ENCODE measurements at places on chromosomes 5 and 9.

- DNase-seq = no peak
Measured at GRCh38 chr9:4798281-4799032, 5.7 kb downstream of the RCL1 start.

DNA sequence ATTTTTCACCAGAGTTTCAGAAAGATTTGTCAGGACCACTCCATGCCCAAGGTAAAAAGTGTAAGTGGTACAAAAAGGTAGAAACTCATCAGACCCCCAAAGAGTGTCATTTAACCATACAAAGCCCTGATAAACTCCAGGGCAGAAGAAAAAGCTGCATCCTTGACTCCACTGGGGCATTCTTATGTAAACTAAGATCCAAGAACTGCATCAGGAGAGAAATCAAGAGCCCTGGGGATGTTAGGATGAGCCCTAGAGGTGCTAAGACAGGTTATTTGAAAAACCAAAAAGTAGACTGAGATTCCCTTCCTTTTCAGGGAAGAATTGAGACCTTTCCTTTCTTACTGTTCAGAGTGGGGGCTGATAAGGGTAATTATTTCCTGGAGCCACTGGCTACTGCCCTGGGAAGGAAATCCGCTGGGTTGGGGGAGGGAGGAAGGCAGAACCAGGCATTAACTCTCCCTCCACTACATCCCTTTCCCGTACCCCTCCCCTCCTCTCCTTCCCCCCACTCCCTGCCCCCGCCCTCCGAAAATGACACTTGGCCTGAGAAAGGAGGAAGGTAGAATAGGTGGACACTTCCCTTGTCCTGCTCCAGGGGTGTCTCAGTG, 54.7 kb downstream of the FXN start:
- no peak for DNase-seq

- no peak for DNase-seq
Measured at GRCh38 chr9:87008667-87009066, 61.4 kb upstream of the GAS1 start.

- DNase-seq = no peak
Measured at GRCh38 chr5:96157077-96157780, 195.6 kb upstream of the ELL2 start.

- no peak for DNase-seq
Measured at GRCh38 chr5:110377943-110378342, 348.5 kb downstream of the TMEM232 start.

DNA sequence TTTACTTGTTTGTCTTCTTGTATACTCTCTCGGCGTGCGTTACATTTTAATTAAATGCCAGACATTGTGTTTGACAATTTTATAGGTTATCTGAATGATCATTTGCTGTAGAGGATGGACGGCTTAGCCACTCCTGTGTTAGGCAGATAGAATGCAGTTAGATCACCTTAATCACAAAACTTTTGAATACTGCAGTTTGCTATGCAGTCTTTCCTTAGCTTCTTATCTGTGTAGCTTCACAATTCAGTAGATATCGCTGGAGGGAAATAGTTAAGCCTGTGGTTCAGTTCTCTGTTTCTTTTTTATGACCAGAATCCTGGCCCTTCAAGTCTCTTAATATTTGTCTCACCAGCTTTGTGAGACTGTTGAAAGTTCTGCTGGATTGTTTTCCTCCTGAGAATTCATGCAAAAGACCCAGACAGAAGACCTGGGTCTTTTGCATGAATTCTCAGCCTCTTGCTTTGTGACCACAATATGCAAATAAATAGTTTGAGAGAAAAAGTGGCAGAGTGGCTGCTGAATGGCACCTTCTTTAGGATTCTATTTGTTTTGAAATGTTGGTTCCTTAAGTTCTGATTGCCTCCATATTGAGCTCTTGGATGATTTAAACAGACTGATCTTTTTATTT, 40.2 kb downstream of the RASA1 start:
- DNase-seq = no peak

DNA sequence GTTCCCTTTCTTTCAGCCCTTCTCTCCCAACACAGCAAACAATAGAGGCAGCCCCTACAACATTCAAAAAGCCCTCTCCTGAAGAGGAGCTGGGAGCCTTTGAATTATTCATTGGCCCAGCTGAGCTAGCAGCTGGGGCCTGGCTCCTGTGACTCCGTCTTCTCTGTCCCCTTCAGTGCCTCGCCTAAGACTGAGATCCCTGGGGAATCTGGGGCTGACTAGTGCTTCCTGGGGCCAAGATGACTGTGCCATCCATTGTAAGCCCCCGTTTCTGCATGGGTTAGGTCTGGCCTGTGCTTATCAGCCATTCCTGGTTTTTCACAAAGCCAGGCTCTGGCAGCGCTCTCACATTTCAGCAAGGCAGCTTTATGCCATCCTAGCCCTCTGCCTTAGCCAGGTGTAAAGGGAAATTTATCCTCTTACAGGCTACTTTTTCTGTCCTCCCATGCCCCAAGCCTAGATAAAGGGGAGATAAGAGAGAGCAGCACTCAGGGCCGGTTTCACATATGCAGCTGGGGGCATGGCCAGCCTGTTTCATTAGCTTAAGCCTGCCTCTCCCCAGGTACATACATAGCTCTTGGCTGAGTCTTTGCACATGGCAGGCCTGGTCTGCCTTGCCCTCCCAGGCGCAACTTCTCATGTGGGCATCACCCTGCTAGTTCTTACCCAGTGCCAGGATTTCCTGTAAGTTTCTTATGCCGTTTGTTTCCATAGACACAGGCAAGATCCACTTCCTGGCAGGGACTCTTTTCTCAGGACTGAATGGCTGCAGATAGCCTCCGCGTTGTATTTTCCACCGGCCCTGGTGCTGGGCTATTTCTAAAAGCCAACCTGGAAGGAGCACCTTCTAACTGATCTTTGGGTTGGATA, 15.8 kb downstream of the PTPA start:
- DNase-seq = no peak

DNA sequence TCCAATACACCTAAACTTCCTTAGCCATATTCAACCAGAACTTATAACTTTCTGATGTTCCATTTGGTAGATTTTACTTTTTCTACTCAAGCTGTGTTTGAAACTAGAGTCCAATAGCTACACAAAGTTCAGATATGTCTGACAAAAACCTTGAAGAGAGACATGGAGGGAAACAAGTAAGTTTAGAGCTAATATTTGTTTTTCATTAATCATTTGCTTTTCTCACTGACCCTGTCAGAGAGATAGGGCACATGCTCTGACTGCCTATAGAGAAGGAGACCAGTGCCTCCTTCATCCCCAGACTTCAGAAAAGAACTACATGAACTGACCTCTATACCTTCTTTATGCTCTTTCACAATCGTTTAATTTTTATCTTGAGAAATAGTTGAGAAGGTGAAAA, 157.0 kb upstream of the PPP1R2B start:
- DNase-seq = no peak

- no peak for DNase-seq
Measured at GRCh38 chr5:125152044-125152443, 405.6 kb upstream of the ZNF608 start.

DNA sequence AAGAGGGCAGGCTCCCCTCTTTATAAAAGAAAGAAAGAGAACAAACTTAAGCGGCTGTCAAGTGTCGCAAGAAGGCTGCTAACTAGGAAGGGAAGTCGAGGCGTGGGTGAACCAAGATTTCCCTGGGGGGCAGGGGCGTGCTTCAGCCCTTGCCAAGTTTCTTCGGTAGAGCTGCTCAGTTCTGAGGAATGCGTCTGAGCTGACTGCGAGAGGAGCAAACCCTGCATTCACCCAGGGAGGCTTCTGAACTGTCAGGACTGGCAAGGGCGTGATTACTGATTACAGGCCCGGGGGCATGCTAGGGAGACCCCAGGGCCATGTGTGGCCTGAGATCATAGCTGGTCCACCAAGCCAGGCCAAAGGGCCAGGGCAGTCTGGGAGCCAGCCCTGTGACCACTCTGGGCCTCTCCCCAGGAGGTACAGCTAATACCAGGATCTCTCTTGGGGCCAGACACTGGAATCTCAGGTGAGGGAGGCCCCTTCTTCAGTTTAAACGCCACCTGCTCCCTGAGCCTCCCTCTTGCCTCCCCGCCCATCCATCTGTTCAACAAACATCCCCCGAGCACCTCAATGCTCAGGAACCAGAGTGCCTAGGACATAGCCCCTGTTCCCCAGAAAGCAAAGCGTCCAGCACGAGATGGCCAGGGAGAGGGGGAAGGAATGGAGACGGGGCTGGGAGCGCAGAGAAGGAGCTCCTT, 30.9 kb downstream of the SARDH start:
- no peak for DNase-seq

GRCh38 chr9:131329241-131329641, 39.7 kb downstream of the PLPP7 start:
- DNase-seq = no peak

DNA sequence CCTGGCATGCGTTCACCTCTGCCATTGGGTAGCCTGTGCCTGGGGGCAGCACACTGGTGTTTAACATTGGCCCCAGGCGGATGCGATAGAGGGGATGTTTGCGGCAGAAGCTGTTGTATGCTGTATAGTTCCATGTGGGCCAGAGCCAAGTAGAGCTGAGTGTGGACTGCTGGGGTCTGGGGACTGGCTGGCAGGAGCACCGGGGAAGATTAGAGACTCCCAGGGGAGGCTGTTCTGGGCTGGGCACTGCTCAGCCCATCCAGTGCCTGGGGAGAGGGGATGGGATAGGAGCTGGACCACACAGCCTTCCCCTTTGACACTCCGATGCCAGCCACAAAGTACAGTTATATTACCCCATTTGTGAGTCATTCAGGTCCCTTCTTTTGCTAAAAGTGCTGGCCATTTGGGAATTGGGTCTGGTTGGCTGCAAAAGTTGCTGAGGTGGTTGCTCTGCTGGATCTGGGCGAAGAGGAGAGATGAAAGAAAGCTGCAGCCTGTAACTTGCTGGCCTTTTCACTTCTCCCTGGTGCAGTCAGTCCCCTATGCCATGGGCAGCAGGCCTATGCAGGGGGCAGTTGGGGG, 73.8 kb downstream of the RGS3 start:
- no peak for DNase-seq

GRCh38 chr9:95572381-95573151, 55.8 kb upstream of the PTCH1 start:
- DNase-seq = no peak

- DNase-seq = no peak
Measured at GRCh38 chr5:171597946-171598640, 178.6 kb downstream of the FGF18 start.

DNA sequence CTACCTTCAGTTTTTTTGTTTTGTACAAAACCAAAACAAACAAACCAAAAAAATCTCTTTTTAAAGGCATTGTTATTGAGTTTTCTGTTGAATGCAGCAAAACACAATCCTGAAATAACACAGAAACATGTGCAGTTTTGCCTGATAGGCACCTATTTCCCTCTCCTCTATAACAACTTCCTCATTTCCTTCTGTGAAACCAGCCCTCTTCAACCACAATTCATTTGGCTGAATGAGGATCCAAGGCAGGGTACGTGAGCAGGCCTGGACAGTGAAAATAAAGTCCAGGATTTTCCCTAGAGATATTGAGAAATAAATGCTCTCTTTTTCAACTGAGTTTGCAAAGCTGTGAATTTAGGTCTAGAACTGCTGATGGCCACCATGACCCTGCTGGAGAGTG, 134.8 kb upstream of the LARP1 start:
- no peak for DNase-seq

GRCh38 chr5:163347671-163348070, 89.7 kb upstream of the CCNG1 start:
- DNase-seq = peak; percentile 8

DNA sequence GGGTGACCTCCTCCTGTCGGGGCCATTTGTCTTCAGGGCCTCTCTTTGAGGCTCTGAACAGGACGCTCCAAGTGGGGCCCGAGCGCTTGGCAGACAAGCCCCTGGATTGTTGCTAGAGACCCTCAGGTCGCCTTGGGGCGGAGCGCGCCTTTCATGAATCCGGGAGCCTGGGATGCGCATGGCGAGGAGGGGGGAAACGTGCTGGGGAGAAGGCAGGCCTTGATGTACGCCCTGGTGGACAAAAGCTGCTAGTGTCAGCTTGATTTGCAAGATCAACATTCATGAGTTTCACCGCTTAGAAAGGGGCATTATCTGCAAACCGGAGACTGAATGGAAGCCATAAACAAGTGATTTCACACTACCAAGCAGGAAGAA, 226.3 kb downstream of the SMARCA2 start:
- no peak for DNase-seq

GRCh38 chr9:135087489-135087792, at the start of gene OLFM1:
Gene OLFM1 (plus strand): TSS chr9:135087668. CDS start chr9:135087990, 322 bp downstream.
- no peak for DNase-seq

DNA sequence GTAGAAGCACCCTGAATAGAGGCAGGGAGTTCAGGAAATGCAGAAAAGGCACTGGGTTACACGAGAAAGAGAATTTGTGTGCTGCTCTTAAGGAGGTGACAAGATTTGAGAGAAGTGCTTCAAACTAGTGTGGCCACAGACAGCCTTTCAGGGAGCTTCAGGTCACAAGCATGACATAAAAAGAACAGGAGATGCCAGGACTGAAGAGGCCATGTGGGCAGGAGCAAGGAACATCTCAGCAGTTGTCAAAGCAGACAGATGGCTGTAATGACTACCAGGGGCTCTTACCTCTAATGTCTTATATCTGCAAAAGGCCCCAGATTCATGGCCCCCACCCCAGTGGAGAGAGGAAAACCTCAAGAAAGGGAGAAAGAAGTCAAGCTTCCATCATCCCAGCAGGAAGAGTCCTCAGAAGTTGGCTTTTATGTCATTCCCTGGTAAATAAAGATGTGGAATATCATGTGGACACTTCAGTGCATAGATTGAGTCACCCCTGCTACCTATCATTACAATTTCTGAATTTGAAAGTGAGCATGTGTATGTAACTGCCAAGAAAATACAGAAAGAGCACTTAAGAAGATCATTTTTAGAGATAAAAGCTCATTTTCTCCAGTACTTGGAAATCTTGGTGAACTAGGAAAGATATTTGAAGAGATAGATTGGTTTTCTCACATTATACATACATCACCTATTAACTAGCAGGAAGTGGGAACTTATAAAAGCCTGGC, 214.4 kb upstream of the RORB start:
- DNase-seq = no peak

- no peak for DNase-seq
Measured at GRCh38 chr9:109993250-109993978, 213.4 kb downstream of the PALM2AKAP2 start.

DNA sequence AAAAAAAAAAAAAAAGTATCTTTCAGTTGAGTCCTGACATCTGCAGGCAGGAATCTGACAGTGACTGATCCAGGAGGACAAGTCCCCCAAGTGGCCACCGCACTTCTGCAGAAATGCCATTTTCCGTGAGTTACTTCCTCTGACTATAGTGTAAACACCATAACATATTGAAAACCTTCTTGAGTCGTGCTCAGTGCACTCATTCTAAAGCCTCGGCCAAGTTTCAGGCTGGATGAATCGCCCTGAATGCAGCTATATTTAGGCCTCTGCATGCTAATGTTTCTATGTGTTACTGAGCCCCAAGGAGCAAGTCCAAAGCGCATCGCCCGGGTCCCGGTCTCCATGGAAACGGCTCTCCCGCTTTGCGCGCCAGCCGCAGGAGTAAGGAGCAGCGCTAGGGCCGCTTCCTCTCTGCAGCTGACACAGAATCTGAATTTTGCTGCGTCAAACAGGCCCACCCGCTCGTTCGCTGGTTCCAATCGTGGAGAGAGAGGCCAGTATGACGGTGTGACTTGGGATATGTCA, 335.4 kb downstream of the MSX2 start:
- DNase-seq = no peak

- no peak for DNase-seq
Measured at GRCh38 chr9:18746631-18747030, 272.7 kb downstream of the ADAMTSL1 start.
